Sigmoid colon (tissue), 7 donors: ENCODE measurements at places on chromosomes 16 and 17. TPM values are rescaled to one million over a fixed set of nuclear protein-coding genes. Genes with fewer than 3 reads are reported as not detected.

The TCAP gene
- 0.49 TPM for total RNA-seq

The GCSH gene
- 20.1 TPM for total RNA-seq

The CFAP119 gene
- 2.1 TPM for total RNA-seq

The TVP23A gene
- 0.71 TPM for total RNA-seq

DNA sequence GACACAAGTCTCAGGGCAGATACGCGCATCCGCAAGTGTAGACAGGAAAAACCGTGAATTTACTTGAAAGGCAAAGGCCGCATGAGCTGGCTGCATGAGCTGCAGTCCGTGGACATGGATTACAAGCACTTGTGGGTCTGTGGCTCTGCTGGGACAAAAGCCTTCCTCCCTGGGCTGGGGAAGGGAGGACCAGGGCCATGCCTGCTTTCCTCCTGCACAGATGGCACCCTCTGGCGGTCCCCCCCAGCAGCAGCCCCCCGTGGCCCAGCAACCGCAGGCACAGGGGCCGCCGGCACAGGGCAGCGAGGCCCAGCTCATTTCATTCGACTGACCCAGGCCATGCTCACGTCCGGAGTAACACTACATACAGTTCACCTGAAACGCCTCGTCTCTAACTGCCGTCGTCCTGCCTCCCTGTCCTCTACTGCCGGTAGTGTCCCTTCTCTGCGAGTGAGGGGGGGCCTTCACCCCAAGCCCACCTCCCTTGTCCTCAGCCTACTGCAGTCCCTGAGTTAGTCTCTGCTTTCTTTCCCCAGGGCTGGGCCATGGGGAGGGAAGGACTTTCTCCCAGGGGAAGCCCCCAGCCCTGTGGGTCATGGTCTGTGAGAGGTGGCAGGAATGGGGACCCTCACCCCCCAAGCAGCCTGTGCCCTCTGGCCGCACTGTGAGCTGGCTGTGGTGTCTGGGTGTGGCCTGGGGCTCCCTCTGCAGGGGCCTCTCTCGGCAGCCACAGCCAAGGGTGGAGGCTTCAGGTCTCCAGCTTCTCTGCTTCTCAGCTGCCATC is 1.7 kb upstream of the MRPL12 start:
- no peak for DNase-seq

DNA sequence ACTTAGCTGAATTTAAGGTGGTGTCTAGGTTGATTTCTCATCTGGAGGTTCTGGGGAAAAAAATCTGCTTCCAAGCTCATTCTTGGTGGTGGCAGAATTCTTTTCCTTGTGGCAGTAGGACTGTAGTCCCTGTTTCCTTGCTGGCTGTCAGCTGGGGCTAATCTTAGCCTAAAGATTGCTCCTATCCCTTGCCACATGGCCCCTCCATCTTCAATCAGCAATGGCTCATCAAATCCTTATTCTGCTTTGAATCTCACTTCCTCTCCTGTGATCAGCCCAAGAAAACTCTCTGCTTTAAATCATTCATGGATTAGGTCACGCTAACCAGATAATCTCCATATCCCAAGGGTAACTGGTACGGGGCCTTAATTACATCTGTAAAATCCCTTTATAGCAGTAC is 6.6 kb downstream of the FAM20A start:
- no peak for DNase-seq

GRCh38 chr16:75590920-75591843 is 25.0 kb downstream of the GABARAPL2 start:
- DNase-seq = peak; percentile 85

DNA sequence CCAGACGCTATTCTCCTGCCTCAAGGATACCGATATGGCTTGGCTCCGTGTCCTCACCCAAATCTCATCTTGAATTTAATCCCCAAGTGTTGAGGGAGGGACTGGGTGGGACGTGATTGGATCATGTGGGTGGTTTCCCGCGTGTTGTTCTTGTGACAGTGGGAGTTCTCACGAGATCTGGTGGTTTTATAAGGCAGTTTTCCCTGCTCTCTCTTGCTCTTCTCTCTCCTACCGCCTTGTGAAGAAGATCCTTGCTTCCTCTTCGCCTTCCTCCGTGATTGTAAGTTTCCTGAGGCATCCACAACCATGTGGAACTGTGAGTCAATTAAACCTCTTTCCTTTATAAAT is 43.9 kb upstream of the ZCCHC14 start:
- no peak for DNase-seq

DNA sequence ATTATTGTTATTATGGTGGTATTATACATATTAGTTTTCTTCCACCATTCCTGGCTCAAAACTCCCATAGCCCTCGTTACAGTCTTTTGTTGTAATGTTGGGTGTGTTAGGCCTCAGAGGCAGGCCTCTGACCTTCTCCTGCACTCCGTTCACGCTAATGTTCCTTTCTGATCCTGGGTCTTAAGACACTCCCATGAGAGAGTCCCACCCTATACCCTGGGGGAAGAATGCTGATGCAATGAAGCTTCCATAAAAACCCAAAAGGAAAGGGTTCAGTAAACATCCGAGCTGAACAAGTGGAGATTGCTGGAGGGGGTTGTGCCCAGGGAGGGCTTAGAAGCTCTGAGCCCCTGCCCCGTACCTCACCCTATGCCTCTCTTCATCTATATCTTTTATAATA is 141.3 kb upstream of the NETO2 start:
- no peak for DNase-seq

DNA sequence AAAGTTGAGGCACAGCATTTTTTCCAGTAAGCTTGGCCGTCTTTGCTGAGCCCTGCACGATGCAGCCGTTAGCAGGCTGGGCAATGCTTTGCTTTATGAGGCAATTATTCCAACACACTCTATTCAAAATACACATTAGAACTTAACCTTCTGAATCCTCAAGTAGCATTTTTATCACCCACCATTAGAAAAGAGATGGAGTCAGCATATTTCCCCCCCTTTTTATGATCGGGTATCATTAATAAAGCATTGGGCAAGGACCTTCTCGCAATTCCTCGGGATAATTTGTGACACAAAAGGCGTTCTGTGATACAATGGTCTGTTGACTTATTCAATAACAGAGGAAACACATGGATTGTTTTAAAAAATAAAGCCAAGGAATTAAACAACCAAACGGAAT is 374.5 kb upstream of the RBFOX1 start:
- no peak for DNase-seq

DNA sequence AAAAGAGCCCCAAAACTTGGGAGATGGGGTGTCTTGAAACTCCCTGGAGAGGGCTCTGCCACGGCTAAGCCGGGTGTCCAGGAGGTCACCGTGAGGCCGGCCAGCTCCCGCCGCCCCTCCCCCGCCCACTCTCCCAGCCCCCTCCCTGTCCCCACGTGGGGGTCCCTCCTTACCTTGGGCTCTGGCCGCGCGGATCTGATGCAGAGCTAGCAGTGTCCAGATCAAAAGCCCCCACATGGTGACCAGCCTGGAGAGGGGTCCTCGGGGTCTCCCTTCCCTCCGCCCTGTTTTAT is 447 bp downstream of the SDK2 start:
- no peak for DNase-seq

- DNase-seq = no peak
Measured at GRCh38 chr17:39277110-39277509, 51.4 kb upstream of the STAC2 start.

GRCh38 chr16:11252482-11252931 is 3.5 kb downstream of the SOCS1 start:
- no peak for DNase-seq
